Astrocyte (in vitro differentiated cells and primary cell): ENCODE measurements at places on chromosomes 13 and 19.

- H3K36me3 ChIP-seq, result peaks cover 19% of the 10 kb centered on the region
- H3K4me1 ChIP-seq, result peaks cover 7% of the 10 kb centered on the region
- no peak overlapping the region for H3K27ac ChIP-seq
- no peak overlapping the region for H3K4me3 ChIP-seq
- H3K27me3 ChIP-seq, result no peaks in the 10 kb centered on the region
- DNase-seq, result peak; percentile 22
Measured at GRCh38 chr19:16394681-16395375, 70.2 kb downstream of the KLF2 start.

GRCh38 chr19:37997911-37998344 lies 90.9 kb downstream of the SIPA1L3 start:
- peak; percentile 97 for DNase-seq
- H3K4me1 ChIP-seq, result peaks cover 31% of the 10 kb centered on the region
- no peaks in the 10 kb centered on the region for H3K27me3 ChIP-seq
- no peak overlapping the region for H3K4me3 ChIP-seq

DNA sequence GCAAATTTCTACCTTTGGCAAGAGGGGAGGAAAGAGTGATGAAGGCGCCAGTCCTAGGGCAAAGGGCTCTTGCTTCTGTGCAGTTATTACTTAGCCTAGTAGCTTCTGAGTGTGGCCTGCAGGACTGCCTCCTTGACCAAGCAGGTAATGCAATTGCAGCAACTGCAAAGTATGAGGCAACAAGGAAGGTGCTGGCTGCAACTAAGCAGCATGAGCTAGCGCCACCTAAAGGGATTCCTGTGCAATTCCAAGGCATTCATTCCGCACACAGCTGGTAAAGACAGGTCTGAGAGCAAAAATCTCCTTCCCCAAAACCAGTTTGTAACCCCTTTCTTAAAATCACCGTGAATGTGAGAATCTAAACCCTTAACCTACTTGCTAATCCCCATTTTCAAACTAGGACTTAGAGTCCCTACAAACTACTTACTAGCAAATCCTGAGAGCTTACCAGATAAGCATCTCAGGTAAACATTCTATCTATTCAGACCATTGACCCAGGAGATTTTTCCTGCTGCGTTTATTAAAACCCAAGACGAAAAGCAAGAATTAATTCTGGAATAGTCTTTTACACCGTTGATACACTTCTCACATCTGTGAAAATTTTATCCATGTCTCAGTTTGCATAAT lies 62.9 kb downstream of the DCT start:
- DNase-seq, result peak; percentile 18
- H3K4me1 ChIP-seq, result no peaks in the 10 kb centered on the region
- H3K4me3 ChIP-seq, result no peak overlapping the region
- no peaks in the 10 kb centered on the region for H3K36me3 ChIP-seq

- H3K4me1 ChIP-seq, result peaks cover 2% of the 10 kb centered on the region
- no peak for DNase-seq
- H3K4me3 ChIP-seq, result no peak overlapping the region
- peaks cover 10% of the 10 kb centered on the region for H3K27me3 ChIP-seq
Measured at GRCh38 chr19:6765738-6766356, 1.4 kb downstream of the SH2D3A start.

GRCh38 chr19:33724721-33725060 lies 72.0 kb upstream of the KCTD15 start:
- H3K4me3 ChIP-seq, result no peak overlapping the region
- no peak overlapping the region for H3K27ac ChIP-seq
- no peak for DNase-seq
- H3K36me3 ChIP-seq, result no peaks in the 10 kb centered on the region
- H3K4me1 ChIP-seq, result no peaks in the 10 kb centered on the region

- H3K27me3 ChIP-seq, result no peaks in the 10 kb centered on the region
- H3K4me3 ChIP-seq, result peak overlapping the region; percentile 99
Measured at GRCh38 chr13:28657784-28658538, 969 bp upstream of the POMP start.

- H3K27me3 ChIP-seq, result no peaks in the 10 kb centered on the region
- peaks cover 3% of the 10 kb centered on the region for H3K36me3 ChIP-seq
- H3K4me3 ChIP-seq, result peak overlapping the region; percentile 16
- peaks cover 48% of the 10 kb centered on the region for H3K4me1 ChIP-seq
- peak; percentile 79 for DNase-seq
Measured at GRCh38 chr13:33228648-33229445, 56.7 kb downstream of the STARD13 start.

DNA sequence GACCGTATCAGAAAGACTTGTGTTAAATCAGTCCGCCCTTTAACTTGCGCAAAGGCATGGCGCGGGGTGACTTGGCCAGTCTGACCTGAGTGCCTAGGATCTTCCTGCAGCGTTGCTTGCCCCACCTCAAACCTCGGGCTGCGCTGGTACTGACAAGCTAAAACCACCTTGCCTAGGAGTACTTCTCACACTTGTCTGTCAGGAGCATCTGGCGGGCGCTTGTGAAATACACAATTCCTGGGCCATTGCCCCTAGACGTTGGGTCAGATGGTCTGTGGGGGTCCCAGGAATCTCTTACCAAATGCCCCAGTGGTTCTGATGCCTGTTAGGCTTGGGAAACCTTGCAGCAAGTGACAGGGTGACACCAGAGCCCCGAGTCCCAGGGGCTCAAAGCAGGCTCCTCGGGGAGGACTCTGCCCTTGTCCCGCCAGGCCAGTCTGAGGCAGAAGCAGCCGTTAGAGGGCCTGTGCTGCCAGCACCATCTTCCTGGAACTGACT lies 12.9 kb downstream of the CEBPG start:
- no peak overlapping the region for H3K27ac ChIP-seq
- no peaks in the 10 kb centered on the region for H3K27me3 ChIP-seq
- H3K4me1 ChIP-seq, result no peaks in the 10 kb centered on the region
- H3K36me3 ChIP-seq, result no peaks in the 10 kb centered on the region
- no peak for DNase-seq

- peak overlapping the region; percentile 13 for H3K4me3 ChIP-seq
- H3K4me1 ChIP-seq, result peaks cover 15% of the 10 kb centered on the region
- DNase-seq, result peak; percentile 33
- no peak overlapping the region for H3K27ac ChIP-seq
- H3K27me3 ChIP-seq, result peaks cover 9% of the 10 kb centered on the region
- no peaks in the 10 kb centered on the region for H3K36me3 ChIP-seq
Measured at GRCh38 chr19:46404055-46404752, 9.2 kb downstream of the CCDC8 start.

- no peak for DNase-seq
- H3K4me3 ChIP-seq, result peak overlapping the region; percentile 60
- H3K27ac ChIP-seq, result peak overlapping the region; percentile 85
- H3K4me1 ChIP-seq, result peaks cover 22% of the 10 kb centered on the region
Measured at GRCh38 chr13:44140888-44141724, 232.5 kb upstream of the SERP2 start.

DNA sequence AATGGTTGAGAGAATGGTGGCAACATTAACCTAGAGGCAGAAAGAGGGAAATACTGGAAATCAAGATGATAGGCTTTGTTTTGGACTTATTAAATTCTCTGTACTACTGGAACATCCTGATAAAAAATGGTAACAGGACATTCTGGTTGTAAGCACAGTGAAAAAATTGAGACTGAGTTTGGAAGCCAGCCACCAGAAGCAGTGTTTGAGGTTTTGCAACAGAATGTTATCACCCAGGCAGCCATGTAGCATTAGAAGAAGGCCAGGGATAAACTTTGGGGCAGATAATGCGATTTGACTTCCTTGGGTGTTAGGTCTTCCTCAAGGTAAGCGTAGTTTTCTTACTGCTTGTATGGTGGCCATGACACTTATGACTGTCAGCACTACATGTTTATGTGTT lies 307.4 kb downstream of the ATP8A2 start:
- H3K27me3 ChIP-seq, result no peaks in the 10 kb centered on the region
- DNase-seq, result no peak
- H3K36me3 ChIP-seq, result no peaks in the 10 kb centered on the region
- no peak overlapping the region for H3K4me3 ChIP-seq

- H3K27ac ChIP-seq, result no peak overlapping the region
- no peak for DNase-seq
- H3K27me3 ChIP-seq, result no peaks in the 10 kb centered on the region
- H3K4me1 ChIP-seq, result no peaks in the 10 kb centered on the region
- no peak overlapping the region for H3K4me3 ChIP-seq
Measured at GRCh38 chr13:45812695-45813372, 38.7 kb downstream of the SIAH3 start.

DNA sequence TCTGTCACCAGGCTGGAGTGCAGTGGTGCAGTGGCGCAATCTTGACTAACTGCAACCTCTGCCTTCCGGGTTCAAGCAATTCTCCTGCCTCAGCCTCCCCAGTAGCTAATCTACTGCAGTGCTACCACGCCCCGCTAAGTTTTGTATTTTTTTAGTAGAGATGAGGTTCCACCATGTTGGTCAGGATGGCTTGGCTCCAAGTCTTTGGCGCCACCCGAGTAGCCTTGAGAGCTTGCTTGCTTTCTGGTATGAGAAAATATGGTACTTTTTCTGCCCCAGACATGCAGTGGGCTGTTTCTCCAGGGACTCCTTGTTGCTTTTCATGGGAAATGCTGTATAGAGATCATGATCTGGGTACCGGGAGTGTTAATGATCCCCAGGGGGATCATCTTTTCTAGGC lies 34.5 kb upstream of the GTF3A start:
- H3K36me3 ChIP-seq, result no peaks in the 10 kb centered on the region
- peaks cover 2% of the 10 kb centered on the region for H3K27me3 ChIP-seq
- H3K27ac ChIP-seq, result no peak overlapping the region
- DNase-seq, result no peak

DNA sequence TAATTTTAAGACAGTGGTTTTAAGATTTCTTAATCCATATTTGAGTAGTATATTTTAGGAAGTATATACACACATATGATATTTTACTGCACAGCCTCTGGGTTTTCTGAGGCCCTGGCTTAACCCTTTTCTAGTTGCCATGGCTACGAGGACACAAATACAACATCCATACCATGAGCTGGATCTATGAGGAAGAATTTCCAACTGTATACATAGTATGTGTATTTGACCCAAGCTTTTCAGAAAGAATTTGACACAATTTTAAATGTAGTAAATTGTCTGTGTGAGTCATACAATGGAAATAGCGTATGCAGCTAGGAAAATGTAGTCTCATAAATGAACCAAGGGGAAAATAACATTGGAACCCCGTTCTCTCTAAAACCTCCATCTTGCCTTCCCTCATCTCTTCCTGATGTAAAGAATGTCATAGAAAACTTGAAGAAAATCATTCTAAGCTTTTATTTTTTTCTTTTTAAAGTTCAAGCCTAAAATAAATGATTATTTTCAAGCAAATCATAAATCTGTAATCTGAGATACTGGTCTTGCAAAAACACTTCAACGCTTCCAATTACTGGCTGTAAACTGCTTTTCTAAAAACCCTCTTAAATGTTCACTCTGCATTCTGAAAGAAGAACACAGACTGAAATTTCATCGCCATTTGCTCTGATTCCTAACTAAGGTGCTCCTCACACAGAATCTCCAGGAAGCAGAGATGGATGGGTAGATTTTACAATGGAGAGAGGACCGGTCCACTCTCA lies 172.4 kb downstream of the LACC1 start:
- H3K27me3 ChIP-seq, result no peaks in the 10 kb centered on the region
- H3K4me1 ChIP-seq, result peaks cover 15% of the 10 kb centered on the region
- peak overlapping the region; percentile 34 for H3K27ac ChIP-seq
- peak; percentile 4 for DNase-seq
- H3K36me3 ChIP-seq, result no peaks in the 10 kb centered on the region

DNA sequence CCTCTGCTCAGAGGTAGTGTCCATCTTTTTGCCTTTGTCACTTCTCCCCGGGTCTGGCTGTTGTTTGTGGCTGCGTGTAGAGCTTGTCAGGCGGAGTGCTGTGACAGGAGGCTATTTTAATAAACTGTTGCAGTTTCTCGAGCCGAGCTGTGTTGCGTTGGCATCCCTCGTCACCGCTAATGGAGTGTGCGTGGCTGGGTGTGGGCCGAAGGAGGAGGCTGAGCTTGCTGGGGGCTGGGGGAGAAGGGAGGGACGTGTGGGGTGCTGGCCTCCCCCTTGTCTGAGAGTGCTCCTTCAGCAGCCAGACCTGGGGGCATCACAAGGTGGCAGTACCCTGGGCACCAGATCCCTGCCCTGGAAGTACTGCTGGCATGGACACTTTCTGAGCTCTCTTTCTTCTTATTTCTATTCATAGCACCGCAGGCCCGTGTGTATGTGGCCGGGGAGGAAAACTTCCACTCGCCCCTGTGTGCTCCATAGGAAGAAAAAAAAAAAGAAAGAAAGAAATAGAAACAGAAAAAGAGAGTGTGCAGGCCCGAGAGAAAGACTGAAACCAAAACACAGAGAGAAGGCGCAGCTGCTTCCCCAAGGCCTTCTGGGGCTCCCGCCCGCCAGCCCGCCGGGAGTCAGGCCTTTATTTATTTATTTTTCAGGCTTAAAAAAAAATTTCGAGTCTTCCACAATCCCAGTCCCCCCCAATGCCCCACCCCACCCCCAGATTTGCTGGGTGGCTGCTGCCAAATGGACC lies 27.0 kb downstream of the NFIX start:
- no peaks in the 10 kb centered on the region for H3K36me3 ChIP-seq
- peak; percentile 64 for DNase-seq
- H3K27me3 ChIP-seq, result peaks cover 3% of the 10 kb centered on the region
- H3K4me1 ChIP-seq, result peaks cover 79% of the 10 kb centered on the region
- H3K27ac ChIP-seq, result peak overlapping the region; percentile 76

DNA sequence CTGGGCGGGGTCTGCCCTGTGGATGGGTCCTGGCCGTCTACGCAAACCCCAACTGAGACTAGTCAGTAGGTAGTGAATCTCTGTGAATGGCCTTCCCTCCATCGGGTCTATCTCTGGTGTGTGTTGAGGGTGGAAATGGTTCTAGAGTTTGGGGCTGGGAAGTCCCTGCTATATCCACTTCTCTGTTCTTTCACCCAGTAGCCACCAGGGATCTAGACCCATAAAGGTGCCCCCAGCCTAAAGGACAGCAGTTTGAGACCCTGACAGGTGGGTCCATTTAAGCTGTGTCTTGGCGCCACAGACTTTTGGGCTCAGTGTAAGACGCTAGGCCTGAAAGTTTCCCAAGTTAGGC lies 57.7 kb downstream of the ZNF568 start:
- no peaks in the 10 kb centered on the region for H3K36me3 ChIP-seq
- H3K27me3 ChIP-seq, result no peaks in the 10 kb centered on the region
- H3K4me3 ChIP-seq, result peak overlapping the region; percentile 81
- no peak for DNase-seq

DNA sequence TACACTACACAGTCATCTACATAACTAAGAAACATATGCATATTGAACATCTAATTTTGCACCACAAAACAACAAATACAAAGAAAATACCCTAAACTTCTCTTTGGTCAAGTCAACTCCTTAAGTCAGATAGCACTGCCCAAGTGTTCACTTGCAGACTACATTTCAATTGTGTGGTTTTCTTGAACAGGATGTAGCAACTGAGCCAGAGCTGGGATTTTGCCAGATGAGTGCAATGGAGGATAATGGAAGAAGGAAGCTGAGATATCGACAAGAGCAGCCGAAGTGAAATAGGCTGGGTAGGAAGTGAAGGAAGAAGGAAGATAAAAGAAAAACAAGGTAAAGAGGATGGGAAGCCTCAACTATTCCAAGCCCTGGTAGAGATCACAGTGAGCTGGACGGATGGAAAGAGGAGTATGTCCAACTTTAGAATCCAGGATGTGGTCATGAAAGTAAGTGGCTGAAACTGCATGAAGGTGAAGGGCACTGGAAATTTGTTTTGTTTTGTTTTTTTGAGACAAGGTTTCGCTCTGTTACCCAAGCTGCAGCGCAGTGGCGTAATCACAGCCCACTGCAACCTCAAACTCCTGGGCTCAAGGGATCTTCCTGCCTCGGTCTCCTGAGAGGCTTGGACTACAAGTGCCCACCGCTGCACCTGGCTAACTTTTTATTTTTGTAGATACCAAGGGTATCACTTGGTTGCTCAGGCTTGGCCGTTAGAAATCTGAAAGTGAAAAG lies 15.0 kb downstream of the NUFIP1 start:
- peaks cover 13% of the 10 kb centered on the region for H3K4me1 ChIP-seq
- H3K27me3 ChIP-seq, result no peaks in the 10 kb centered on the region
- no peak overlapping the region for H3K27ac ChIP-seq
- H3K4me3 ChIP-seq, result no peak overlapping the region
- DNase-seq, result peak; percentile 74
